ENCODE measurements at places on chromosomes 5 and 9.

DNA sequence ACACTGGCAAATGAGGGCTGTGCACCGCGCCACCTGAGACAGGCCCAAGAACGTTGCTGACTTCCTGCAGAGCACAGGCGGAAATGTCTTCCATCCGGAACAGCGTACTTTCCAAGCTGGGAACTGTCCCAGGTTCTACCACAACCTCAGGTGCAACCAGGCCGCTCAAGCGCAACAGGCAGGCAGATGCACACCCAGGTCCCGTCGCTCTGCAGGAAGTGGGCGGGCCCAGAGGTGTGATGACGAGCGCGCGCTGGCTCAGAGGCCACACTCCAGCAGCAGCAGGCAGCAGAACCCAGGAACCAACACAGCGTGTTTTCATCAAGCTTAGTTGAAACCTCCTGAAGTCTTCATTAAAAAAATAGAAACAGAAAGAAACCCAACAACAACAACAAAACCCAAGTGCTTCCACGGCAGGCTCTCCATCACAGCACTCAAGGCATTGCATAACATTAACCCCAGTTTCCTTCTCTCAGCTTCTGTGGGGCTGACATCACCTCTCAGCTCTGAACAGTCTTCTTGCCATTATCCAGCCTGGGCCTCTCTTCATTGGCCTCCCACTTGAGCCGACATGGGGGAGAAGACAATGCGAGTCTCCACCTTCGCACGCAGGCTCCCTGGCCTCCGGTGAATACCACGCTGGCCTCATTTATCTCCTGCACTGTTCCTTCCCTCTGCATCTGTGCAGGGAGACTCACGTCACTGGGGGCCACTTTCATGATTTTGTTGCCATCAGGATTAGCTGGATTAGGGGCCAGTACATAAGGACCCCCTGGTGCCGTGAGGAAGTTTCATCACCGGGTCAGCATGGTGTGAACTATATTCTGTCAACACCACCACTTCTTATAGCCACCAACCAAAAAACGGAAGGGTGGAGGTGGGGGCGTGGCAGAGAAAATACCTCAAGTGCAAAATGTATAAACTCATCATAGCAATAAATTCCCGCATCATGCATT is 22.1 kb downstream of the PTCH1 start:
- peak; percentile 61 for DNase-seq

DNA sequence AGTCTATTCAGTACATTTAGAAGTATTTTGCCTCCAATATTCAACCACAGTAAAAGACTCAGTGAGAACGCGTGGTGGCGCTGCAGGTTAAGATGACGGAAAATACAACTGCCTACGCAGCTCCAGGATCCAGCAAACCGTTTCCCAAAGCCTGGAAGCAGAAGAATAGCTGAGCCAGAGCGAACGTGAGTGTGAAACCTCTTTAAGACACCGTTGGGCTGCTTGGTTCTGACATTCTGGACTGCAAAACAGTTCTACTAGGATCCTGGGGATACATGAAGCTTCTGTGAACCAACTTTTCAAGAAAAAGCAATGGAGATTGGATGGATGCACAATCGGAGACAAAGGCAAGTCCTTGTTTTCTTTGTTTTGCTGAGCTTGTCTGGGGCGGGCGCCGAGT is at the start of gene PCDHB16:
Gene PCDHB16 (plus strand): TSS at position 140 of the 400 bp plus-strand sequence. CDS start 173 bp downstream, at position 313.
- DNase-seq, result no peak

DNA sequence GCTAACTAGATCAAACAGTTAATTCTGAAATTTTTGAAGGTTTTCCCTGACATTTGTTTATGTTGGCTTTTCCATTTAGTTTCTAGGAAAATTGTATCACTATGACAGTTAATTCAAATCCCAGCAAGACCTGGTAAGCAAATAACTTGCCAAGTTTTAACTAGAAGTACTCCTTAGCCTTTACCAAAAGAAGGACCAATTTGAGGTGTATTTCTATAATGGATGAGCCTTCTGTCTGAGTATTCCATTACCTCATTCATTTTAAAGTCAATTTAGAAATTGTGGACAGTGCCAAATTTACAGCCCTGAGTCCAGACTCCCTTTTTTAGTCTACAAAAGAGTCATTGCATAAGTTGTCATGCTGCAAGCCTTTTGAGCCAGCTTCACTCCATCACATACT is 687.6 kb downstream of the CETN3 start:
- no peak for DNase-seq

DNA sequence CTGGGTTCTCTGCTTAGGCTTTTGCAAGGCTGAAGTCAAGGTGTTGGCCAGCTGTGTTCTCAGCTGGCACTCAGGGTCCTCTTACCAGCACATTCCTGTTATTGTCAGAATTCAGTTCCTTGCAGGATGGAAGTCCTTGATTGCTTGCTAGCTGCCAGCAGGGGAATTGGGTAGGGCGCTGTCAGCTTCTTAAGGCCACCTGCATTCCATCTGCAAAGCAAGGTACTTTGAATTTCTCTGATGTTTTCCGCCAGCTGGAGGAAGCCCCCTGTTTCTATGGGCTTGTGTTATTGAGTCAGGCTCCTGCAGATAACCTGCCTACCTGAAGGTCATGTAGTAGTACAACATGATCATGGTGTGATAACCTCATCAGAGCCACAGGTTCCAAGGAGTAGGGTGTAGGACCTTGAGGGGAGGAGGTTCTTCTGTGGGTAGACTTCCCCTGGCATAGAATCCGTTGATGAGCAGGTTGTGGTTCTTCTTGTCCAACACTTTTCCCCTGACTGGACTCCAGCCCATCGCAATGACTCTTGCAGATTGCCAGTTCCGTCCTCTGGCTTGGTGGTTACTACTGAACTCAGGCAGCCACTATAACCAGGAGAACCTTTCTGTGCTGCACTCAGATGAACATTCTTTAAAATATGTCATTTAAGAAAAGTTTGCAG is 6.8 kb downstream of the TENT4A start:
- no peak for DNase-seq

GRCh38 chr9:71911908-71912335 is 483 bp downstream of the C9orf85 start:
- DNase-seq, result no peak
